CD4-positive, alpha-beta T cell treated with Interferon gamma for 1 hour (primary cell): ENCODE measurements at places on chromosomes 2 and 18.
A peak's percentile ranks its signal among the peaks of the same experiment; 100 is the strongest.

DNA sequence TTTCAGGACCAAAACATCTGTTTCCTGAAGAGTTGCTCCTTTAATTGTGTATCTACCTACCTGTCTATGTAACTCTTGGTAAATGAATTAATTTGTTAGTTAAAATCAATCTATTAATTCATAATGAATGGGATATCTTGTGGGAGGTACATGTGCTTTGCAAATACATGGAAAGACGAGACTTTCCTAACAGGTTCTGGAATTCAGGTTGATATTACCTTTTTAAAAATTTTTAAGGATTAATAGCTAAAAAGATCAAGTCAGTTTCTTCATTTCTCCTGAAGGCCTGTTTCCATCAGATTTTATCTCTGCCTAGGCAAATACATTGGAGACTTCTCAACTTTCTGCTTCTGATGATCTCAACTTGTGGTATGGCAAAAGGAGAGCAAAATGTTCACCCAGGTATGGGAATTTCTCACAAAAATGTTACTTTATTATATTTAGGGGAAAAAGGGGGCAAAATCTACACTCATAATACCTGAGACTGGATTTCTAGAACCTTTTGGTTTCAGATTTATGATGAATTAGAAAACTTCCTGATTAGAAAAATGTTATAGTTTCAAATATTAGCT, 7.4 kb downstream of the TFPI start:
- no peak for DNase-seq

GRCh38 chr2:209642146-209642820, 129.3 kb upstream of the UNC80 start:
- no peak for DNase-seq

DNA sequence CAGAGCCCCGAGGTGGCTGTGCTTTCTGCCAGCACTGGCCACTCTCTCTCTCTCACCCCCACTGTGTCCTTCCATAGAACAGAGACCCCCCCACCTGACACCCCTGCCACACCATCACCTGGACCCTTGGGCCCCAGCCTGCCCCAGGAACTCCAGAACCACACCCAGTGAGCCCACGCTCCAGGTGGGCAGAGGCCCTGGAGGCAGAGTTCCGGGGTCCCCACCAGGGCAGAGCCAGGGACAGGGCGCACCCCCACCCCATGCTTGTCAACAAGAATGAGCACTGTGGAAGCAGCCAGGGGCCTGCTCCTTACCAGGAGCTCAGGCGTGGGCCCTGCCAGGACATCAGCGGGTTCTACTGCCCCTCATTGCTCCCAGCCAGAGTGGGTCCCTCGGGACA, 14.6 kb downstream of the PASK start:
- no peak for DNase-seq

DNA sequence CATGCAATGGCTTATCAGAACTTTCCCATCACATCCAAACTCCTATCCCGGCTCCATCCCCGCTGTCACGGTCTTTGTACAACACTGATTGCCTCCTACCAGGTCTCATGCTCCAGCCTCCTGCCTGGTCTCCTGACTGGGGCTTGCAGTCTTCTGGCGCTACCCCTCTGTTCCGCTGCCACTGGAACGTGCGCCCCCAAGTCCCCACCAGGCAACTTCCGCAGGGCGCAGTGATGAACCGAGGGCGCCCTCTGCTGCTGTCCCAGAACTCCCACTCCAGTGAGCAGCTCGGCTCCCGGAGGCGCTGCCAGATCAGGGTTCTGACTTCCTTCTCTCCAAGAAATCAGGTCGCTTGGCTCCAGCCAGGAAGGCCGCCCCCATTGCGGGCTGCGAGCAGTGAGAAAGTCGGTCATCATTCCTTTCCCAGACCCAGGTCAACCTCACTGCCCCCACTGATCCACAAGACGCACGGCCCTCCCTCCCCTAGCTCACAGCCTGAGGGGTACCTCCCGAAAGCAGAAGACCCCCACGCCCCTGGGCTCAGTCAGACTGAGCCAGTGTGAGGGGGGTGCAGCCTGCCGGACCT, 43.9 kb upstream of the RAB11FIP5 start:
- DNase-seq: peak; percentile 28

GRCh38 chr2:235939471-235939870, 228.7 kb downstream of the GBX2 start:
- DNase-seq: no peak

GRCh38 chr2:7570247-7570646, 653.0 kb downstream of the RNF144A start:
- no peak for DNase-seq

DNA sequence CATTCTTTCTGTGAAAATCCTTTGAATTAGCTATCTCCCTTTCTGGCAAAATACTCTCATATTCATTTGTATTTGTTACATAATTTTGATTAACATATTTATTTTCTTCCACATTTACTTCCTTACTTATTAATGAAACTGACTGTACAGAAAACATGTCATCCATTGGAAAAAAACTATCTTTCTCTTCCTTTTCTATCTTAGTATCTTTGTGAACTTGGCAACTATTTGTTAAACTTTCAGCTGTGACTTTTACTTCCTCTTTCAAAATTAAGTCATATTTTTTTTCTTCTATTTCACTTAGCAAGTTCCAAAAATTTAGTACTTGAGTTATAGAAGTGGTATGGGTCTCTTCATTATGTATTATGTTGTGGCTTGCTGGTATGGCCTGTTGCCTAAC, 2.6 kb downstream of the RAD51AP2 start:
- DNase-seq: no peak

DNA sequence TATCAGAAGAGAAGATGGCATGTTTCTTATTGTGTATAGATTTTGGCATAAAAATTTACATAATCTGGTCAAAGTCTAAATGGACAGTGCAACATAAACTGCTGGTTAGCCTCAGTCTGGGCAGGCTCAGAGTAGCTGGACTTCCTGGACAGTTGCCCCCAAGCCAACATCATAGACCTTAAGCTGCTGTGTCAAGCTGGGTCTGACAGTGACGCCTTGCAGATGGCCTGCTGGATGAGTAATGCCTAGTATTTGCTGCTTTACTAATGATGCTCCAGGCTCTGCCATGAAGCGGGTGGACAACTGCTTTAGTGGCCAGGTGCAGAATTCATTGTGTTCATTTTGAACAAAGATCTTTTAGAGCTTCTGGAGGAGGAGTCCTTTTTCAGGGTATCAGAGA, 603.7 kb upstream of the ZEB2 start:
- DNase-seq: no peak

DNA sequence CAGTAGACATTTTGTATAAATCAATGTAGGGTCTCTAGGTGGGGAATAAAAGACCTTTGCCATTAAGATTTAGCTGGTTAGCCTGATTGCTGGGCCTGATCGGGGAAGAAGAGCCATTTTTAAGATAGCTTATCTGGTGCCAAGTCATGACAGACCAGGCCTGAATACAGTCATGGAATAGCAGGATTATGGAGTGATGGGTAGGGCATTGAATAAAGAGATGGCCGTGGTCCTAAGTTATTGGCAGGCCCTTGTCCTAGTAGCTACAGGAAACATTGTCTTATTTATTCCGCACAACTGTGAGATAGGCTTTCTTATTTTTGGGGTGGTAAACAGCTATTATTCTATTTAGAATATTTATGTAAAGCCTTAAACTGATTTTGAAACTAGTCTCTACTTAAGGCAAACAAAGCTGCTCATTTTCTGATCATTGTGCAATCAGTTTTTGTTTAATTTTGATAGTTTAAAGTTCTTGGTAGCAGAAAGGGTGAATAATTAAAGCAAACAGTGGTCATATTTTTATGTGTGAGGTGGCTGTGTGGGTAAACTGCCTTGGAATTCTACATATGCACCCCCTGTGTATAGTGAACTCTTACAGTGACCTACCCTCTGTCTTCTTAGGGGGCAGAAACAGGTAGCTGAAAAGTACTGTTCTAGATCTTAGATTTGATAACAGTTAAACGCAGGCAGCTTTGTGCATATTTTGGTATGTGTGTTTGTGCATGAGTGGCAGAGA, 22.6 kb downstream of the ZNF236 start:
- no peak for DNase-seq

DNA sequence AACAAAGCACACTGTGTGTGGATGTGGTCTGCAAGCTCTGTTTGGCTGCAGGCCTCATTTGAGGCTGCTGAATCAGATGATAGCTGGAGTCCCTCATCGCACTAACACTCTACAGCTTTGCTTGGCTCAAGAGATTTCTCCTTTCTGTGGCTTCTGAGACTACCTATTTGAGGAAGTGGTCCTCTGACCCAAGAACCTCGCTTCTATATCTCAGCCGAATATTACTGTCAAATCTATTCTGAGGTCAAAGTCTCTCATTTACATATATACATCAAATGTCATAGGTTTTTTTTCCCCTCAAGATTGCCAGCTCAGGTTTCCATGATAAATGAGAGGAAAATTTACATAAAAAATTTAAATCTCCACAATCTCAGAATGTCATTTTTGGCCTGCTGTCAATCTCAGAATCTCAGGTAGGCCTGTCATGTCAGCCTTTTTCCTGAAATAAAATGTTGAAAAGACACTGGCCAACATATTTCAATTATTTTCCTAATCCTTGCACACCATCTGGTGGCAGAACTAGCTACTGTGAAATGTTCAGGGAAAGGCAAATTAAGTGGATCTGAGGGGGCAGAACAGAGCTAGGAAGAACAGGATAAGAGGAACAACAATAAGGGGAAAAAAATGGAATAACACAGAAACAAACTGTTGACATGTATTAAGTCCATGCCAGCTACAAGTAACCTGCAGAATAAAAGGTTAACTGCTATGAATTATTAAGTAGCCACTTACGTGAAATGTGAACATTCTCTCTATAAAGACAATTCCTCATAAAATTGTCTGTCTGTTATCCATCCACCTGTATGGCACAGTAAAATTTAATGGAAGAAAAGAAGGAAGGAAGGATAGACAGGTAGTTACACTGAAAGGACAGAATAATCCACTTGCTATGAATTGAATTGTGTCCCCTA, 39.3 kb downstream of the AP1S3 start:
- no peak for DNase-seq

- no peak for DNase-seq
These were observed 90.6 kb downstream of the SEPTIN10 start for GRCh38 chr2:109523121-109523520.

DNA sequence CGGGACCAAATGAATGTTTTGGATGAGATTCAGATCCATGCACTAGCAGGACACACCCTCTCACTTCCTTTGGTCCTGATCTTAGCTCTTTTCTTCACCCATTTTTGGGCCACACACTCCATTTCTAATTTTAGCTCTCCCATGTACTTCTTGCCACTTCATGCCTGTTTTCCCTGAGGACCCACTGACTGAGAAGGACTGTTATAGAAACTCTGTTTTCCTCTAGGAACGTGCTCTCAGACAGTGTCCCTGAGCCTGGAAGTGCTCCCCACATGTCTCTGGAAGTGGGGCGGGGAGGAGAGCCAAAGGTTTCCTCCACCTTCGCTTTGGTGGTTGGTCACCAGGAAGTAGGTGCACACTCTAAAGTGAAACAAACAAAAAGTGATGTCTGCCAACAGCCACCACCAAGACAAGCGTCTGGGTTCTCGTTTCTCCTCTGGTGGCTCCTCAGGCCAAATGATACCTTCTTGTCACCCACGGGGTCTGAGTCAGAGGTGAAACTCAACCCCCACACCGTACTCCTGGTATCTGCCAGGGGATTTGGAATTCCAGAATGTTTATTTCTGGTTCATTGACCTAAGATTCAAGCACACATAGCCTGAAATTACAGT, 74.7 kb downstream of the MERTK start:
- DNase-seq: no peak

GRCh38 chr2:27199241-27199640, 12.6 kb upstream of the ATRAID start:
- no peak for DNase-seq

GRCh38 chr2:207472343-207473048, 57.3 kb upstream of the CREB1 start:
- no peak for DNase-seq

DNA sequence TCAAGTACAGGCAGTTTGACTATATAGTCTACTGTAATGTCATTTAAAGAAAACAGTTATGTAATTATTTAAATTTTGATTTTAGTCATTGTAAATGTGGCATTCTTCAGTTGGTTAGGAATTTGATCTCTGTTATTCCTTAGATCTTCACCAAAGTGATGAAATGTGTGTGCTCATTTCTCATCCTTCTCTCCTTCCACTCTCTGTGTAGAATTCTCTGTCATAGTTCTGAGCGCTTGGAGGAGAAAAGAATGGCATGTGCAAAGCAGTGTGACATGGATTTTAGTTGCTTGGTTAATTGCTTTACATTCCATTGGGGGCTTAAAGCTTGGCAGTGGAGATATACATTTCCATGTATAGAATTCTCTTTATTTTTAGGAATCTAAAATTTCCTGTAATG, 14.8 kb downstream of the PIK3C3 start:
- no peak for DNase-seq

GRCh38 chr2:75208738-75209137, 9.4 kb upstream of the TACR1 start:
- no peak for DNase-seq

DNA sequence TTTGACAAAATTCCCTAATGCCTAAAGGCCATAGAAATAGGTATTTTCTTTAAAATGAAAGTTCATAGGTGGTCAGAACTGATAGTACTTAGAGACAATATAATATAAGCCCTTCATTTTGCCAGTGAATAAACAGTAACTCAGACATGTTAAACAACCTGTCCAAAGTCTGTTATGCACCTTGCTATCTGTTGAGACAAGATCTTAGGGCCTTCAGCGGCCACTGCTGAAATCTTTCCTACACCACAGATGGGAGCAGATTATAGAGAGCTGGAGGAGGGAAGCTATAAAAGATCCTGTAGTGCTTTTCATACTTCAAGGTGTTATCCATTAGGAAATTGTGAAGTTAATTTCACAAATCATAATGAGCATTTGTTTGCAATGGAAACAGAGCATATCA, 13.8 kb downstream of the CERKL start:
- DNase-seq: no peak

- no peak for DNase-seq
These were observed 43.9 kb upstream of the B3GNT2 start for GRCh38 chr2:62152000-62152399.

GRCh38 chr2:25229279-25230197, 61.2 kb upstream of the POMC start:
- DNase-seq: no peak

GRCh38 chr2:118841828-118842461, 5.5 kb downstream of the EN1 start:
- DNase-seq: no peak

GRCh38 chr2:16248571-16249105, 308.3 kb downstream of the MYCN start:
- no peak for DNase-seq

GRCh38 chr2:19425419-19425818, 67.0 kb upstream of the OSR1 start:
- no peak for DNase-seq

- peak; percentile 76 for DNase-seq
These were observed 21.0 kb upstream of the PTMA start for GRCh38 chr2:231687133-231687852.

GRCh38 chr2:86414996-86415395, 26.2 kb upstream of the KDM3A start:
- DNase-seq: no peak

- DNase-seq: no peak
These were observed 63.0 kb upstream of the ACVR1C start for GRCh38 chr2:157691695-157692094.

GRCh38 chr2:108287169-108287568, 1.5 kb upstream of the SULT1C2 start:
- no peak for DNase-seq
